ENCODE measurements at places on chromosomes 5 and 9.

- DNase-seq: no peak
These were observed 119.7 kb upstream of the ABCA1 start for GRCh38 chr9:105047742-105048041.

GRCh38 chr5:146091881-146092280, 13.5 kb downstream of the PLAC8L1 start:
- no peak for DNase-seq

- no peak for DNase-seq
These were observed 73.1 kb upstream of the FST start for GRCh38 chr5:53407373-53407772.

- DNase-seq: no peak
These were observed 799.1 kb downstream of the TAF11L14 start for GRCh38 chr5:18433336-18433735.

DNA sequence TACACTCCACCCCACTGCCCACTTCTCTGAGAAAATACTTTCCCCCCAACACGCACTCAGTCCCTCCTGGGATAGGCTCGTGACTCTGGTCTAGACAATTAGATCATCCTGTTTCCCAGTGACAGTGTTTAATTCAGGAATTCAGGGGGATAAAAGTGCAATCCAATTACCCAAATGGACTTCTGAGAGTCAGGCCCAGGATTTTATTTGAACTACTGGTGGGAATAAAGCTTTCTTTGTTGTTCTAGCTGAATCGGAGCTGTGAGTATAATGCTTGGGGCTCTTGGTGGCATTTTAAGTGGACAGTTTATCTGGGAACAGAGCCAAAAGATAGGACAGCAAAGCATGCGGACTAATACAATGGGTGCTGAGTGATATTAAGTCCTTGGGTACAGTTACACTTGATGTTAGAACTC, 683.3 kb downstream of the MAT2B start:
- DNase-seq: no peak

DNA sequence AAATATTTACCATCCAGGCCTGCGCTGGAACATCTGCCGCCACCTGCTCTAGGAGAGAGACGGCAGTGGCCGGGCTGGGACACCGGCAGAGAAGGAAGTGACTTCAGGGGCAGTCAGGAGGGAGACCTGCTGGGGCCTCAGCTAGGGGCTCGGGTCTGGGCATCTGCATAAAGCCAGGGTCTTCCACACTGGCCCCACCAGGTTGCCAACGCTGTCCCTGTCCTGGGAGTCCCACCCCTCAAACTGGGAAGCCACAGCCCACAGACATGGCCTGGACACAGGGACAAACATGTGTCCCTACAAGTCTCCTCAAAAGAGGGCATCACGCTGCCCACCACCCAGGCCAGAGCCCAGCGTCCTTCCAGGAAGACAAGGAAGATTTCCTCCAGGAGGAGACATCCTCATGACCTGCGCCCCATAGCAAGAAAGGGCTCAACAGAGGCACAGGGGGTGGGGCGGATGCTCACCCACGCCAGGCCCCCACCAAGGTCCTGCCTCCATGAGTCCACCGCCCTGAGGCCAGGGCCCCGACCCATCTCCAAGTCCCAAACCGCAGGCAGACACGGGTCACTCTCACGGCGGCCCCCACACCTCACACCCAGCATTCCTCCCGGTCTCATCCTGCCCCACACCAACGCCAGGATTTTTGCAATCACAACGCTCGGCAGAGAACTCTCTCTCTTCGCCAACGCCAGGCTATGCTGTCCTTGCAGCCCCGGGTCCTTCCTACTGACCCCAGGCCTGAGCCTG, 9.0 kb downstream of the VAV2 start:
- no peak for DNase-seq

GRCh38 chr9:5549658-5550650, 39.6 kb downstream of the PDCD1LG2 start:
- no peak for DNase-seq

DNA sequence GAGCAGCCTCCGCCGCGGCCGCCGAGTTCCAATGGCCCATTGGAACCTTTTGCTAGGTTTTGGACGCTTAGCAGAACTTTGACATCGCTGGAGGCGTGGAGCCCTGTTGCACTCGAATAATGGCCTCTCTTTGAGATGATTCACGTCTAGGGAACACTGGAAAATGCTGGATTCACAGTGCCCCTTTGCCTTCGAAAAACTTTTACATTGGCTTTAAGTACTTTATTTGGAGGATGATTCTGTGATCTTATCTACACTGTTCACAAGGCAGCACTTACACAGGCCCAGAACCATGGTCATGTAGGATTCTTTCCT, 536 bp upstream of the PPIC start:
- DNase-seq: no peak

- no peak for DNase-seq
These were observed 143.7 kb upstream of the WWC1 start for GRCh38 chr5:168147568-168148360.

DNA sequence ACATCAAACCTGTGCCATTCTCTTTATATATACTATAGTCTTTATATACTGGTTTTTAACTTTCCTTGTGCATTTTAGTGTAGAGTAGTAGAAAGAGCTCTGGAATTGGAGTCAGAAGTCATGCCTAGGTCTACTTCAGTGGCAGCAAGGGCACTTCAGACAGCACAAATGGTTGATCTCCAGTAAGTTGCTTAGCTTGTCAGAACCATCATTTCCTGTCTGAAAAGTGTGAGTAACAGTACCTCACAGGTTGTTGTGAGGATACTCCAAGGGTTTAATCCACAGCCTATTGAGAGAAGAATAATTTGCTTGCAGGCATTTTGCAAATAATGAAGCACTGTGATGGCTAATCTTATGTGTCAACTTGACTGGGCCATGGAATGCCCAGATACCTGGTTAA, 95.8 kb upstream of the NR4A3 start:
- DNase-seq: no peak

GRCh38 chr5:73405691-73406090, 42.9 kb downstream of the FOXD1 start:
- no peak for DNase-seq

DNA sequence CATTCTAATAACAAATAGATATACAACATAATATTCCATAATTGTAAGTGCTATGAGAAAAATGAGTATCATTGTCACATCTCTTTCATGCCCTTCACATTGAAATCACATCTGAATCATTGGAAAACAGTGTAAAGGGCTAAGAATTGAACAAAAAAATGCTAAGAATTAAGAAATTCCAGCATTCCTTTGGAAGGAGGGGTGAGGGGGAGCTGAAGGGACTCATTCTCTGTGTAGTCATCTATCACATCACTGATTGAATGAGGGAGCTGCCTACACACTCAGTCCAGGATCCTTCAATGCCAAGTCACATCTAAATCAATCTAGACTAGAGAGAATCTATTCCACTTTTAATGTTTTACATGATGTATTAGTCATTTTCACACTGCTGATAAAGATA, 286.6 kb downstream of the DTWD2 start:
- no peak for DNase-seq

DNA sequence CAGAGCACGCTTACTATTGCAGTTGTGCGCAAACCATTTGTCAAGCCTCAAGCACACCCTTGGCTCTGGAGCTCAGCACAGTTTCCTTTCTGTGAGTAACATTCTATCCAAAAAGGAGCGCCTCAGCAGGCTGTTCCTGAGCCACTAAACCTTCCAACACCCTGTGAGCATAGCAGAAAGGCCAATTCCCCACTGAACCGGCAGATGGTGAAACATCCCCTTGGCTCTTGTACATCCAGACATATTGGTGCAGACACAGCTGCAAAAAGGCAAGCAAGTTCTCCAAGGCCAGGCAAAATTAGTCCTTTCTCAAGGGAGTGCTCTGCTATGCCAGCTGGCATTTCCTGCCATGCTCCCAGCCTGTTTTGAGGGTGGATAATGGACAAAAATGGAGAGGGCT, 44.1 kb upstream of the CEMIP2 start:
- no peak for DNase-seq

- DNase-seq: no peak
These were observed 184.0 kb downstream of the HSPA4 start for GRCh38 chr5:133235696-133236426.

GRCh38 chr5:69517763-69518212, 25.2 kb downstream of the OCLN start:
- DNase-seq: no peak

DNA sequence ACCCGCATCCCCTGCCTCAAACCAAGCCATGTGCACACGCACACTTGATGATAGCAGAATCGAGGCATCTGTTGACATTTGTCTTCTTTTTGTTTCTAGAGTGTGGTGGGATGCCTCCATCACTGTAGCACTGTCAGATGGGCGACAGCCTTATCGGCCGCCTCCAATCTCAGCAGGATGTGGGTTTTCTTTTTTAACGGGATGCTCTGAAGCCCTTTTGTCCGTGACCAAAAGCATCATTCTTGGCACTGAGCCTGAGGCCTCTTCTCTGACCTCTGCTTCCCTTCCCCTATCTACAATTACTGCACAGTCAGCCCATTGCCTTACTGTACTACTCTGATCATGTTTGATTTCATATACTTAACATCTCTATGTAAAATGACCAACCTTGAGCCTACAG, 78.3 kb downstream of the LMNB1 start:
- no peak for DNase-seq

DNA sequence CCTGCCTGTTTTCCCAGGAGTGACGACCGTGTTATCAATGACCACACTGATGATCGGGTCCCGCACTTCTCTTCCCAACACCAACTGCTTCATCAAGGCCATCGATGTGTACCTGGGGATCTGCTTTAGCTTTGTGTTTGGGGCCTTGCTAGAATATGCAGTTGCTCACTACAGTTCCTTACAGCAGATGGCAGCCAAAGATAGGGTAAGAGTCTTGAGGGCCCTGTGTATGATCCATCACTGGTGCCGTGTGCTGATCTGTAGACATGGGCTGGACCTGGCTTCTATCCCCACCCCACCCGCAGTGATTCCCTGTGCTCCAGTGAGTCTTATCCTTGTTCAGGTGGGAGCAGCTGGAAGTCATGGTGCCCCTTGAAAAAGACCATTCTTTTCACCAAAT, 26.0 kb downstream of the GABRP start:
- DNase-seq: no peak

DNA sequence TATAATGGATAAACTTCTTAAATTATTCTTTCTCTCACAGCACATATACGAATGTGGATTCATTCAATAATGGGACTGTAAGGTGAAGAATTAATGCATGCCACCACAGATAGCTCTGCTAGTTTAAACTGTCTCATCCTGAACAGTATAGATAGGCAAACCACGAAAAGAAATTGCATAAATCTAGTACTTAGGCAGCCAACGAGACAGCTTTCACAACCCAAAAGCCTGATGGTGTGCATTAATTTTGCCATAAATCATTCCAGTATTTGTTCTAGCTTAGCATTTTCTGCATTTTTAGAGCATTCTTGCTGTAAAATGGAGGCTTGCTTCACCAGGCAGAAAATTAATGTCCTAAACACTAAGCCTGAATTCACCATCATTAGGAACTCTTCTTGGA, 834.2 kb upstream of the DMAC1 start:
- DNase-seq: no peak

DNA sequence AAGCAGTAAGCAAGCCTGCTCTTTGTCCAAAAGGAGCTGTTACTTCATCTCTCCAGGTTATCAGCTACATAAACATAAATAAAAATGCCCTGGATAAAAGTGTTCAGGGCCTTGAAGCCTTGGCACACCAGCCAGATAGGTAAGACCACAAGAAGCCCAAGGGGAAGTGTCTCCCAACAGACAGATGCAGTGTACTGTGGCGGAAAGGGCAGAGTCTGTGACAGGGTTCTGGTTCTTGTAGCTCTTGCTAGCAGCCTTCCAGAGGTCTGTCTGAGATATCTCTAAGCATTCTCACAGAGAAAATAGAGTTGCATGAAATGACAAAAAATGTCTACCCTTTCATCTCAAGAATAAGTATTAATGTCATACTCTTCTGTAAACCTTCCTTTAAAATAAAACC, 30.1 kb downstream of the ISOC1 start:
- no peak for DNase-seq

DNA sequence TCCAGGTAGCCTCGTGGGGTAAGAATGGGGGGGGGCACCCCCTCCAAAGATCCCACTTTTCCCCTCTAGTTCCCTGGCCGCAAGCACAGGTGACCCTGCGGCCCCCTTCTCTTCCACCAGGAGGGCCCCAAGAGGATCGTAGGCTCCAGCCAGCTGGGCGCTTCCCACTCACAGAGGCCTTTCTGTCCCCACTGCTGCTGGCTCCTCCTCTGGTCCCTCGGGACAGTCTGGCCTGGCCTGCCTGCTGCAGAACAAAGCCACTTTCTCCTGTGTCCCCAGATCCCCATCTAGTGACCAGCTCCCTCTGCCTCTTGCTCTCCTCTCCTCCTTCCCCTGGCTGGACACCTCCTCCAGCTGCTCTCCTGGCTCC, 534 bp upstream of the SAPCD2 start:
- DNase-seq: no peak

DNA sequence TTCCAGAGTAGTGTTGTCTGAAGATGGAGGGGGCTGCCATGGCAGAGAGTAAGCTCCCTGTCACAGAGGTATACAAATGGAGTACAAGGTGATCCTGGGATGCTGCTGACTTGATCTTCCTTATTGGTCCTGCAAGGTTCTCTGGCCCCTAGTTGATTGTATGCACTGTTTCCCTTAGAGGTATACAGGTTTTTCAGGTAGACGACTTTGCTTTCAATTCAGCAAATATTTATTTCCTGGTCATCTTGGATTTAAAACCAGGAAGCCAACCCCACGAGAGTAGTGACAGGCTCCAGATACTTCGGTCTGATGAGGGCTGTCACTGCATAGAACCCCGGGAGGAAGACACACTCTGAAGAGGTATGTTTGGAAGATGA, 16.5 kb upstream of the TRIM14 start:
- DNase-seq: no peak

DNA sequence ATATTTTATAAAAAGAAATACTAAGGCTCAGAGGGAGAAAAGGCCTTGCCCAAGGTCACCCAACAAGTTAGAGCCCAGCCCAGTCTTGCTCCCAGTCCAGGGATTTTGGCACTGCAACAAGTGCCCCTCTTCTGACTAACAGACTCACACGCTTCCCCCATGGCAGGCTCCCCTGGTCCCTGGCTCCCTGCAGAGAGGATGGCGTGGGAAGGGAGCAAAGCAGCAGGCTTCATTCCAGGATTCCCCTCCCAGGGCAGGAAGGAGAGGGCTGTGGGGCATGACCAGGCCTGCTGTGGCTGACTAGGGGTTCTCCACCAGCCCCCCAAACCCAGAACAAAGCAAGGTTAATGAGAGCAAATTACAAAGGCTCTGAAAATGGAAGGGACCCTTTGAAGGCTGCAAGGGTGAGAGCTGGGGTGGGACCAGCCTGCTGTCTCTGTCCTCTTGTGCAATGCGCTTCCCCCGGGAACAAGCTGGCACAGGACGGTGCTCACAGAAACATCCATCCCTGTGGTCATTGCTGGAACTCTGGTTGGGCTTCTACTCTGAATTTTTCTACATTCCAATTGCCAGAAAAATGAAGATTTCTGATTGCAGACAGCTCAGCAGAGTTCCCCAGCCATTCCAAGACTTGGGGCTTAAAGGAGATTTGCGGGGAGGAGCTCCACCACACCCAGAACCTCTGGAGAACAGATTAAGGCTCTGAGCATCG, 37.1 kb upstream of the FAT2 start:
- DNase-seq: no peak

- no peak for DNase-seq
These were observed 24.4 kb upstream of the ANXA6 start for GRCh38 chr5:151181818-151182523.

All from stimulated activated CD8-positive, alpha-beta memory T cell treated with anti-CD3 and anti-CD28 coated beads, Interleukin-2, amount 100 ng/mL, for 1 hour (primary cell).